ENCODE measurements at places on chromosomes 12 and 14.

DNA sequence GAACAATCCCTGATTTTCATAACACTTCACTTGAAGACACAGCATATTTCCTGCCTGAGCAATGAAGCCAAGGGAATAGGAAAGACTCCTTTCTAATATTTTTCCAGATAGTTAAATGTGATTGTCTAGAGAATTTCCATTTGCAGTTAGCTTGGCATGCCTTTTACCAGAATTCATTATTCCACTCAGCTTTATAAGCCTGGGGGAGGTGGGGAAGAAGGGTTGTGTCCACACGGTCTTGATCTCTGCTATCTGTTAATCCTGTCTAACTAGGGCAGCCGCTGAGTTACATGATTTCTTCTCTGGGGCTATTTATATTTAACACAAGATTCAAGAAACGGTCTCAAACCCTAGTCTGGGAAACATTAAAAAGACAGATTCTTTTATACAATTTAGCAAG, 146.6 kb upstream of the FSCB start:
- DNase-seq = no peak

DNA sequence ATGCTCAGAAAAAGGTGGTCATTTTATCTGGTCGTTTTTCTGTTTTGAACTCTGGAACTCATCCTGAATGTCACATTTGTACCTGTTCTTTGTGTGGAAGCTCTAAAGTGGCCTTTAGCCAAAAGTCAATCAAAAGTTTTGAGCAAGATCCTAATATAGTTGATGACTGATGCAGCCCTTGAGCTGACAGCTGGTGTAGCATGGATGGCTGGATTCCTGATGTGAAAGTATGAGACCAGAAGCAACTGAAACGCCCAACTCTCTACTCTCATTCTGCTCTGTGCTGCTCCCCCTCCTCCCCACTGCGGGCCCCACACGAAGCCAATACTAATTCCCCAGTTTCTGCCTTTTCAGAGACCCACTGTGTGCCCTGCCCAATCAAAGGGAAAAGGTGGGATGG, 10.3 kb upstream of the MYH7 start:
- no peak for DNase-seq

- DNase-seq = no peak
Observed at GRCh38 chr12:27367078-27367477, 34.4 kb downstream of the BMAL2 start.

GRCh38 chr14:32986791-32987540, 48.3 kb downstream of the NPAS3 start:
- DNase-seq = no peak

Data from CD4-positive, alpha-beta T cell treated with Interleukin-4 for 4 hours (primary cell).